Ovary (tissue), 10 donors: ENCODE measurements at places on chromosomes 3 and 15. TPM values are rescaled to one million over a fixed set of nuclear protein-coding genes. Genes with fewer than 3 reads are reported as not detected.

The EFCC1 gene
- 10.0 TPM for total RNA-seq

The CISH gene
- total RNA-seq = 16.9 TPM

The SLC28A1 gene
- total RNA-seq = not detected

DNA sequence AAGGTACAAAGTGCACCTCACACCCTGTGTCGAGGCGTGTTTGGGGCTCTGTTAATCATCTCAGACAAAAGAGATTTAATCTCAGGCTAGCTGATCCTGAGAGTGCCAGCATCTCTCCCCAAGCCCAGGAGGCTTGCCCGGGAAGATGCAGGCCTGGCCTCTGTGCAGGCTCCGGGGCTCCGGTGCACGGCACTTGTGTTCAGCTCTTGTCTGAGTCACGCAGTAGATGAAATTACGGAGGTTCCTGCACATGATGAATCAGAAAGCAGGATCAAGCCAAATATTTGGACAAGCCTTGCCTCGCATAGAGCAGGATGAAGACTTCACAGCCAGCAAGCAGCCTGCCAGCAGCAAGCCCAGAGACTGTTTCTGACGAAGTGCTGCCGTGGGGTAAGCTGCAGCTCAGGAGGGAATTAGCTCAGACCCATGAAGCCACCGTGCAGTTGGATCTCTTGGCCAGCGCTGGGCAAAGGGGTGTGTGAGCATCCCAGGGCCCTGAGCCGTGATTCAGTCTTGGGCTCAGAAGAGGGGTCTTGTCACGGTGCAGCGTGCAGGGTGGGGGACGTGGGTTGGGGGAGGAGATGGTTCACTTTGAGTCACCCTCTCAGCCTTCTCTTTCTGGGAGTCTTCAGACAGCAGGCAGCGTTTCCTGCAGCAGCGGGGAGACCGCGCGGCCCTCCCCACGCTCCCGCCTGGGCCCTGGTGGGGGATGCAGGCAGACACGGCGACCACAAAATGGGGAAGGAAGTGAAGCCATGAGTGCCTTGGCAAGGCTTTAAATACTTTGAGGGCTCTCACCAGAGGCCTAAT lies 89.2 kb upstream of the MEF2A start:
- no peak overlapping the region for H3K27ac ChIP-seq
- peaks cover 3% of the 10 kb centered on the region for H3K4me1 ChIP-seq
- H3K27me3 ChIP-seq = no peaks in the 10 kb centered on the region
- no peak overlapping the region for H3K4me3 ChIP-seq

- no peak for DNase-seq
- peaks cover 1% of the 10 kb centered on the region for H3K4me1 ChIP-seq
- H3K4me3 ChIP-seq = no peak overlapping the region
- H3K27me3 ChIP-seq = no peaks in the 10 kb centered on the region
- H3K36me3 ChIP-seq = no peaks in the 10 kb centered on the region
Observed at GRCh38 chr3:183870563-183870962, 14.1 kb downstream of the PARL start.

- no peak overlapping the region for H3K27ac ChIP-seq
- H3K4me3 ChIP-seq = no peak overlapping the region
- no peak for DNase-seq
- no peaks in the 10 kb centered on the region for H3K36me3 ChIP-seq
Observed at GRCh38 chr15:61736790-61737189, 323.5 kb downstream of the VPS13C start.

- no peaks in the 10 kb centered on the region for H3K36me3 ChIP-seq
- H3K4me3 ChIP-seq = no peak overlapping the region
- H3K27me3 ChIP-seq = no peaks in the 10 kb centered on the region
- no peak overlapping the region for H3K27ac ChIP-seq
- H3K4me1 ChIP-seq = no peaks in the 10 kb centered on the region
- DNase-seq = no peak
Observed at GRCh38 chr15:23420806-23421575, 26.1 kb downstream of the GOLGA6L2 start.

- no peak for DNase-seq
- no peaks in the 10 kb centered on the region for H3K4me1 ChIP-seq
- no peaks in the 10 kb centered on the region for H3K27me3 ChIP-seq
- no peak overlapping the region for H3K4me3 ChIP-seq
Observed at GRCh38 chr3:133376810-133377209, 23.0 kb upstream of the BFSP2 start.

DNA sequence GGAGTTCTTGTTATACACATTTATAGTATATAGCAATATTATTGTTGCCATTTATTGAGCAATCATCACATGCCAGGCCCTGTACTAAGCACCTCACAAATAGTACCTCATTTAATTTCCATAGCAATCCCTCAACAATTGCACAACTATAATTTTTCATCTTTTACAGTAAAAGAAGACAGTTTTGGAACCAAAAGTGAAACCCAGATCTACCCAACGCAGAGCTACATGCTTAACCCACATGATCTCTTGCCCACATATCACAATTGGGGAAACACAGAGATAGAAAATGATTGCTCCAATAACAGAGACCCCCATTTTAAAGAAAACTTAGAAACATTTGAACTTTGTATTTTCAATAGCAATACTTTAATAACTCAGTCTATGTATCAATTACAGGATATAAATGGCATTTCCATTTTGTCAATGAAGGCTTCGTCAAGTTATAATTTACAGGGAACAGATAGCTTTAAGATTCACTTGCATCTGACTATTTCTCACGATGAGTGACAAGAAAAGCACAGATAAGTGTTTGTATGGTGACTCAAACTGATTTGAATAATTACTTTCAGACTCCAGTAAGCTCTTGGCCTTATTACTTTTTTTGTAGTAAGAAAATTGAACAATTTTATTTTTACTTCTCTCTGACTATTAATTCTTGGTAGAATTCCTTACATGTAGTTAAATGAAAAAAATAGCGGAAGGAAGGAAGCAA lies 38.7 kb upstream of the CCDC50 start:
- H3K27me3 ChIP-seq = no peaks in the 10 kb centered on the region
- H3K4me3 ChIP-seq = no peak overlapping the region
- H3K4me1 ChIP-seq = no peaks in the 10 kb centered on the region
- DNase-seq = no peak

DNA sequence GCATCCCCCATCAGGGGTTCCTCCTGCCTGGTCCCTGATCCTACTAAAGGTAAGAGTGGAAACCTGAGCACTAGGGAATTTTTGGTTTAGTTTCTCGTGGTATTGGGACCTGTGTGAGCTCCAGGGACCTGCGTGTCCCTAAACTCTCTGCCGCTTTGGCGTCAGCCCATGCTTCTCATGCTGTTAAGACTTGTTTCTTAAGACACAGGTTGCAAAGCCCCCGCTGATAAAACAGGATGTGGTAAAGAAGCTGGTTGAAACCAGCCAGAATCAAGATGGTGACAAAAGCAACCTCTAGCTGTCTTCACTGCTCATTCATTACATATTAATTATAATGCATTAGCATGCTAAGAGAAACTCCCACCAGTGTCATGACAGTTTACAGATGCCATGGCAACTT lies 64.6 kb downstream of the LYZL4 start:
- H3K27ac ChIP-seq = no peak overlapping the region
- no peaks in the 10 kb centered on the region for H3K36me3 ChIP-seq
- no peaks in the 10 kb centered on the region for H3K27me3 ChIP-seq
